Amniotic epithelial cell (primary cell): ENCODE measurements at places on chromosomes 3 and 15.

DNA sequence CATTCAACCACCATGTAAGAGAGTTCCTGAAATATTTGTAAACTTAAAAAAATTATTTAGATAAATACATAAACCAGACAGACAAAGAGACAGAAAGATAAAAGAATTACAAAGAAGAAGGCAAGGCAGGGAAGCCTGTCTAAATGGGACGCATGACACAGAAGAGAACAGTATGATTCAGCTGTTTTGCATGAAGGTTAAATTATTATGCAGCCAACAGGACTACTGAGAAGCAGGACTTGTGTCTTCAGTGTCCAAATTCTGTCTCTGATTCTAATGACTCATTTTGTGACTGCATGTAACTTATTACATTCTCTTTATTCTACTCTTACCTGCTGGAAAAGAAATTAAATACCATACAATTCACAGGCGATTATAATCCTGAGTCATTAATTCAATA, 340.4 kb upstream of the KCNMB2 start:
- peak; percentile 59 for DNase-seq

DNA sequence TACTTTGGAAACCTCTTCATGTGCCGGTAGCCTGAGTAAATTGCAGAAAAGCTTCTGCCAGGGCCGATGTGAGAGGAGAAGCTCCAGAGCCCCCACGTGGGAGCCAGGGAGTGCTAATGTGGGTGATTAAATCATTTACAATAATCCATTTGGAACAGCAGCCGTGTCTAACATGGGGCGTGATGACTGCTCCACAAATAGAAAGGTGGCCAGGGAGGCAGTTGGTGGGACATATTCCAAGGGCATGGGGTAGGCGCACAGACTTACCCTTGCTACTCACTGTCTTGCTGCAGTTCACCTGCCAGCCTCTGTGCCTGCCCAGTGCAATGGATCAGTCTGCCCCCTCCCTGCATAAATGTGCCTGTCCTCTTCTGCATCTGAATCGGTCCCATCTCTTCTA, 39.3 kb upstream of the INSYN1 start:
- no peak for DNase-seq

DNA sequence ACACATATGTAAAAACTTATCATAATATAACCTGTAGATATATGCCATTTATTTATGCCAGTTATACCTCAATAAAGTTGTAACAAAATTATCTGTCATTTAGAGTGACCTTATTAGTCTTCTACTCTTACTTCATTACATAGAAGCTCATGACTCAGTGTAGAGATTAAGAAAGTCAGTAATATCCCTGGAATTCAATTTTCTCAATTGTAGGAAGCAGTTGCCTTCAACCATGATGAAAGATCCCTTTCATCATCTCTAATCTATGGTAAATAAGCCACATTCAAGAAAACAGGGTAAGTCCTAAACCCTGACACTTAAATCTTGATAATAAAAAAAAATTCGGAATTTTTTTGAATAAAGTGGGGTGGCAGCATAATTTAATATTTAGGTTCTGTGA, 216.5 kb upstream of the PEX5L start:
- peak; percentile 1 for DNase-seq

GRCh38 chr3:130354430-130354829, 9.0 kb downstream of the COL6A5 start:
- no peak for DNase-seq

- no peak for DNase-seq
These were observed 404.5 kb downstream of the OCA2 start for GRCh38 chr15:27694506-27695087.

- DNase-seq, result no peak
These were observed 67.4 kb downstream of the CBLB start for GRCh38 chr3:105801397-105801796.

- no peak for DNase-seq
These were observed 265.3 kb downstream of the KLF13 start for GRCh38 chr15:31591908-31592307.

- DNase-seq, result peak; percentile 12
These were observed 86.6 kb downstream of the GAP43 start for GRCh38 chr3:115709931-115710330.

- peak; percentile 48 for DNase-seq
These were observed 57.3 kb upstream of the OSTN start for GRCh38 chr3:191141728-191142127.

DNA sequence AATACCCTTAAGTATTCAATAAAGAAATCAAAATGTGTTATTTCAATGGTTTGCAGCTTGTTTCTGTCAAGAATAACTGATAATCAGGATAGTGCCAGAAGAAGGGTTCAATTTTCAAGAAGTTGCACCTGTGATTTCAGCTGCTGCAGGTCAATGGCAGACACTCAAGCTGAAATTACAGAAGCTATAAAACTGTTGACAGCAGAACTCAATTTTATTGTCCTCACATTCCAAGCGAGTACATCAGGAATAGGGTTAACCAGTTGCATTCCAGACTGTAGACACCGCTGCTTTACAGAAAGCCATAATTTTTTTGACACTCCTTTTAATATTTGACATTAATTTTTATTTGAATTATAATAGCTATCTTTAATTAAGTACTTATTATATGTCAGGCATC, 364.1 kb downstream of the CGGBP1 start:
- DNase-seq, result no peak

- no peak for DNase-seq
These were observed 248.0 kb downstream of the THSD4 start for GRCh38 chr15:71362987-71363968.

DNA sequence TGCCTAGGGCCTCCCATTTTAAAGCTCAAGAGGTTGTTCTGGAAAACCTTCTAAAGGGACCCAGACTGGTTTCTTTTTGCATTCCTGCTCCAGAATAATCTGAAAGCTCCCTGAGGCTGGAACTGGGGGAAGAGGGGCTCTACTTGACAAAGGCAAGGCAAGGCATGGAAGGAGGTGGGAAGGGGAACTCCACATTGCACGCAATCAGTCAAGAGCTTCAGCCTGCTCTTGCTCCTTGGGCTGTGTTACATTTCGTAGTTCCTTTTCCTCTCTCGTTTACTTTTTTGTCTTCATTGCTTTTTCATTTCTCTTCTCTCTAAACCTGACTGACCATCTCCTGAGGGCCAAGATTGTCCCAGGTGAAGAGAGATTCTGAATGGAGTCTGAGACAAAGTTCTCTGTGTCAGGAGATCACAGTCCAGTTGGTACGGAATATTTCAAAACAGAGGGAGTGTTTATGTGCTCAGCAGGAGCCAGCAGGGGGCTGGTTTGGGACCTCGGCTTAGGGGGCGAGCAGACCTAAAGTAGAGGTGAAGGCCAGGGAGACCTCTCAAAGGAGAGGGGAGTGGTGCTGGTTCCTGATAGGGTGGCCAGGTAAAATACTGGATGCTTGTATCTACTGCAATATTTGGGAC, 6.0 kb upstream of the KCTD6 start:
- DNase-seq, result no peak

DNA sequence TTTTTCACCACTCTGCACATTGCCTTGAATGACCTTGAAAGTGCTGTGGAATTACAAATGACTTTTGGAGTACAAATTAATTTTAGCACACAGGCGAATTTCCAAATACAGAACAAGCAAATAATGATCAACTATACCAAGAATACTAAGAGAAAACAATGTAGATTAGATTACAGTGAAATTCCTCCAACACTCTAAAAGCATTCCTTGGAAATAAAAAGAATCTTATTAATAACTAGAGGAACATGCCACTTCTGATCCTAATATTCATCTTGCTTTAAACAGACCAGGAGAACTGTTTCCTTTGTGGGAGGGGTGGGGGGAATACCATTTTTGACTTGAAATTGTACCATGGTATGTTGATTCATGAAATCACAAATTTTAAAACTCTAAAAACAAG, 167.5 kb downstream of the SUCLG2 start:
- no peak for DNase-seq

GRCh38 chr3:29949940-29950616, 656.3 kb upstream of the TGFBR2 start:
- no peak for DNase-seq

- peak; percentile 28 for DNase-seq
These were observed 2.7 kb downstream of the LMAN1L start for GRCh38 chr15:74815121-74815934.

- no peak for DNase-seq
These were observed 118.5 kb downstream of the EEFSEC start for GRCh38 chr3:128271536-128272332.

- DNase-seq, result no peak
These were observed 385.5 kb downstream of the GBE1 start for GRCh38 chr3:81375921-81376320.
